Activated CD4-positive, alpha-beta T cell treated with anti-CD3 and anti-CD28 coated beads, Interleukin-2, amount 10 ng/mL, durations not matched to agents 7 days and 5 days (primary cell): ENCODE measurements at places on chromosomes 2 and 18. TPM values are rescaled to one million over a fixed set of nuclear protein-coding genes. Genes with fewer than 3 reads are reported as not detected.
A peak's percentile ranks its signal among the peaks of the same experiment; 100 is the strongest.

GRCh38 chr18:57543560-57543959 is 42.9 kb downstream of the FECH start:
- no peak for DNase-seq
- H3K36me3 ChIP-seq: no peaks in the 10 kb centered on the region
- no peaks in the 10 kb centered on the region for H3K27me3 ChIP-seq
- H3K4me1 ChIP-seq: peaks cover 9% of the 10 kb centered on the region

DNA sequence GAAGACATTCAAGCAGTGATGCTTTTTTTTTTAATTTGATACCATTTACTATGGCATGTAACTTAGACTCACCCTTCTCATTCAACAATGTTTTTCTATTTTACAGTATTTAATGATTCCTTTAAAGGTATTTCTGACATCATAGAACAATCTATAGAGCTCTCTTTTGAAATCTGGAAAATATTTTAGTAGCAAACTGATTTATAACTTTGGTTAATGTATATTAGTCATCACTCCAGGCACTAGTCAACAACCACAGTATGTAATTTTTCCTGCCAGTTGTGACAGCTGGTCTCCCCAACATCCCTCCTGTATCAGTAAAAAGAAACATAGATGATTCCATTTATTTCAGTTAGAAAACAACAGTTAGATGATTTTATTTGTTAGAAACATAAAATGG is 122.9 kb downstream of the LCLAT1 start:
- H3K4me3 ChIP-seq: no peak overlapping the region
- H3K4me1 ChIP-seq: peaks cover 14% of the 10 kb centered on the region
- peaks cover 18% of the 10 kb centered on the region for H3K36me3 ChIP-seq
- H3K27ac ChIP-seq: no peak overlapping the region
- no peak for DNase-seq
- no peaks in the 10 kb centered on the region for H3K27me3 ChIP-seq

- no peaks in the 10 kb centered on the region for H3K36me3 ChIP-seq
- DNase-seq: no peak
- H3K4me1 ChIP-seq: peaks cover 11% of the 10 kb centered on the region
- H3K27ac ChIP-seq: no peak overlapping the region
- no peaks in the 10 kb centered on the region for H3K27me3 ChIP-seq
- no peak overlapping the region for H3K4me3 ChIP-seq
Observed at GRCh38 chr2:207805566-207806226, 36.0 kb upstream of the FZD5 start.

The SULT1C4 gene
- not detected for total RNA-seq

The NMS gene
- total RNA-seq: not detected

- no peak for DNase-seq
- H3K4me3 ChIP-seq: no peak overlapping the region
- no peaks in the 10 kb centered on the region for H3K36me3 ChIP-seq
- H3K4me1 ChIP-seq: no peaks in the 10 kb centered on the region
- no peaks in the 10 kb centered on the region for H3K27me3 ChIP-seq
Observed at GRCh38 chr18:22467760-22468553, 50.2 kb upstream of the CTAGE1 start.

GRCh38 chr18:9441061-9441460 is 34.3 kb upstream of the RALBP1 start:
- no peak overlapping the region for H3K4me3 ChIP-seq
- DNase-seq: no peak
- H3K4me1 ChIP-seq: no peaks in the 10 kb centered on the region
- H3K27me3 ChIP-seq: peaks cover 7% of the 10 kb centered on the region
- H3K27ac ChIP-seq: no peak overlapping the region

DNA sequence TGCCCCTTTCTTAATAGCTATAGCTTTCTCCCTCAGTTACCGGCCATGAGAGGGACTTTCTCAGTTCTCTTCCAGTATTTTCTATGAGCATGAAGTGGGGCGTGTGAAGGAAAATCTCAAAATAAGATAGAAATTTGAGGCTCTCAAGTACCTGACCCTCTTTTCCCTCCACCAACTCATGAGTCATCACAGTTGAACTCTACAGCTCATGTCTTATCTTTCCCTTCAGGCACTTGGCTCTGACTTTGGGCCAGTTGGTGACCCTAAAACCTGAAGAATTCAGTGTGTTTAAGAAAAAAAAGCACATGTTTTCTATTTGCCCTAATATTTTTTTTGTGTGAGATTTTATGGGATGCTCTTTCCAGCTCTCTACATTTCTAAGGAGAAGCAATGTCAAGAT is 896.7 kb upstream of the ZEB2 start:
- peaks cover 12% of the 10 kb centered on the region for H3K4me1 ChIP-seq
- no peak overlapping the region for H3K27ac ChIP-seq
- no peak for DNase-seq

DNA sequence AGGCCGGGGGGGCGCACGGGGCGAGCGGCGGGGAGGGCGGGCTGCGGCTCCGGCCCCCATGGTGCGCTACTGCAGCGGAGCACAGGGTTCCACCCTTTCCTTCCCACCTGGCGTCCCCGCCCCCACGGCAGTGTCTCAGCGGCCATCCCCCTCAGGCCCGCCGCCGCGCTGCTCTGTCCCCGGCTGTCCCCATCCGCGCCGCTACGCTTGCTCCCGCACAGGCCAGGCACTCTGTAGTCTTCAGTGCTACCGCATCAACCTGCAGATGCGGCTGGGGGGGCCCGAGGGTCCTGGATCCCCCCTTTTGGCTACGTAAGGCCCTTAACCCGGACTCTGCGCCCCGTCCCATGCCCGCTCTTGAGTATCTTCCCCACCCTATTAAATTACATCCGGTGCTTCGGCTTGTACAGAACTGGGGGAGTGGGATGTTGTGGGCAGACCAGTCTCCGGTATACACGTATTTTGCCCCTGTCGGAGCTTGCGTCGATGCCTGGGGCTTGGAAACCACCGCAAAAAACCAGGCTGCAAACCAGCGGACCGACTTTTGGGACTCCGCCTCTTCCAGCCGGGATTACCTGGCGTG is 598 bp upstream of the WBP1 start:
- peak overlapping the region; percentile 98 for H3K27ac ChIP-seq
- peak overlapping the region; percentile 91 for H3K4me3 ChIP-seq
- peaks cover 62% of the 10 kb centered on the region for H3K4me1 ChIP-seq
- H3K27me3 ChIP-seq: no peaks in the 10 kb centered on the region
- DNase-seq: peak; percentile 80
